ENCODE measurements at places on chromosomes 16 and 17.
A peak's percentile ranks its signal among the peaks of the same experiment; 100 is the strongest.

DNA sequence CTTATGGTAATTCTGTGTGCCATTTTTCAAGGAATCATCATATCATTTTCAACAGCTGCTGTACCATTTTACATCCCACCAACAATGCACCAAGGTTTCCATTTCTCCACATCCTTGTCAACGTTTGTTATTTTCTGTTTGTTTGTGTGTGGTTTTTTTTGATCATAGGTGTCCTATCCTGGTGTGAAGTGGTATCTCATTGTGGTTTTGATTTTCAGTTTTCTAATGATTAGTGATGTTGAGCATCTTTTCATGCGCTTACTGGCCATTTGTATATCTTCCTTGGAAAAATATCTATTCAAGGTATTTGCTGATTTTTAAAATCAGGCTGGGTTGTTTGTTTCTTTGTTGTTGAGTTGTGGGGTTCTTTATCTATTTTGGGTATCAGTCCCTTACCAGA, 15.0 kb downstream of the CHD9 start:
- no peak for DNase-seq

- peak; percentile 24 for DNase-seq
These were observed 880 bp downstream of the SARM1 start for GRCh38 chr17:28372203-28372944.

DNA sequence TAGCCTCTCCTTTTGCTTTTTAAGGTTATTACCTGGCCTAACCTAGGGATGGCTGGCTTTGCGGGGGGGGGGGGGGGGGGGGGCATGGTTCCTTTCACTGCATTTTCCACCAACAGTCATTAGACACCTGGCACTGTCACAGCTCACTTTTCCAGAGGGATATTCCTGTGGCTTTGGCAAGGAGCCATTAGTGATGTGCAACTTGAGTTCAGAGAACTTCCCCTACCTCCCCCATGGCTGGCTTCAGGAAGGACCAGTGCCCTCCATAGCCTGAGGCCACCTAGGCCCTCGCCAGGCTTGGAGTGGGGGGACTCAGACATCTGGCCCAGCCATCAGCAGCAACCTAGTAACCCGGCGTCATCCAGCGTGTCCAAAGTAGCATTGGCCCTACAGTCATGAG, 234.6 kb downstream of the CPPED1 start:
- no peak for DNase-seq

DNA sequence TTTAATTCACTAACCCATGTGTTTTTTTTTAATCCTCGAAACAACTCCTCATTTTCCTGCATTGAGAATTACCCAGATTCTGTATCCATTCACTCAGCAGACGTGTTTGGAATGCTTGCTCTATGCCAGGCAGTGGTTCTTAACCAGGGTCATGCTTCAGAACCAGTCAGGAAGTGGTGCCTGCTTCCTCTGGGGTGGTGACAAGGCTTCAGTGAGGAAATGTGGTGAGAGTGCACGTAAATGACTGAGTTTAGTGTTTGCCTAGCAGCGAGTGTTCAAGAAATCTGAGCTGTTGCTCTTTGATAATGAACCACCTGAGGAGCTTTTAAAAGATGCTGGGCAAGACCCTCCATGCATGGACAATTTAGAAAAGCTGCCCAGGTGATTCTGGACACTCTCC, 9.9 kb downstream of the ZFP90 start:
- DNase-seq, result no peak

DNA sequence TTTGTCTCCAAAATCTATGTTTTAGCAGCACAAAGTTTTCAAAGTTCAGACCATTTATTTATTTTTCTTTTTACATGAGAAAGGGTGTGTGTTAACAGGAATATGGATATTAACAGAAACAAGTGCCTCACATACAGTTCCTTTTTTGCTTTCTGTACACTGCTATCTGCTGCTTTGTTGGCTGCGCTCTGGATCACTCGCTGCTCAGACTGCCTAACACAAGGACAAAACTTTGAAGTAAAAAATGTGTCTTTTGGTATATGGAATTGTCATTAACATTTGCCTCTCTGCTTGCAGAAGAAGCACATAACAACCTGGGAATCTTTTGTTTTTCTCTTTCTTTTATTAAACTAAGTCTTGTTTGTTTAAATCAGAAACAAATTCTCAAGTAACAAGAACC, 262.8 kb downstream of the ZFHX3 start:
- DNase-seq, result no peak

- DNase-seq, result no peak
These were observed 17.4 kb downstream of the TMC6 start for GRCh38 chr17:78111016-78111726.

DNA sequence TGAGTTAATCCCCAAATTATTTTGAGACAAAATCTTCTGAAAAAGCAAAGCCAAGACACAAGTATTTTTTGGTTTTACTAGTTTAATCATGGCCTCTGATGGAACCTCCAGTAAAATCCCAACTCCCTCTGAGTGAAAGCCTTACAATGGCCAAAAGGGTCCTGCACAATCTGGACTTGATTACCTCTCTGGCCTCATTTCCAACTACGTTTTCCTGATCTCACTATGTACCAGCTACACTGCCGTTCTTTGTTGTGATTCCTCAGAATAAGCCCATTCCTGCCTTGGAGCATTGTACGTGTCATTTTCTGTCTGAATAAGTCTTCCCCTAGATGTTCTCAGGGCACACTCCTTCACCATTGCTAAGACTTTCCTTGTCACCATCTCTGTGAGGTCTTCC, 37.3 kb downstream of the SPOP start:
- no peak for DNase-seq

DNA sequence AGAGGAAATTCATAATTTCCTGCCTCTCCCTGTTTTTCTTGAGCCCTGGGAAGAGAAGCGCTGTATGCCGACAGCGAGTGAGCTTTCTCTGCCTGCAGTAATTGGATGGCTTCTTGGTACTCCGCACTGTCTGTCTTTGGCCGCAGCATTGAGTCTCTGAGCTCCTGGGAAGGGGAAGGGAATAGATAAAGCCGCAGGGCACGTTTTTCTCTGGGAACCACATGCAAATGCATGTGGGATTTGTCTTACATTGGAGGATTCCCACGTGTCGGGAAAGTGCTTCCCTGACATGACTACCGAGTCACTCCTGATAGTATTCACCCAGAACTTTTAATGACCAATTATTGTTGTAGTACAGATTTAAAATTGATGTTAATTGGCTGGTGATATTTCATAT, 385.9 kb downstream of the CPPED1 start:
- DNase-seq, result no peak

- DNase-seq, result no peak
These were observed 17.4 kb upstream of the ZC3H18 start for GRCh38 chr16:88552815-88553214.

DNA sequence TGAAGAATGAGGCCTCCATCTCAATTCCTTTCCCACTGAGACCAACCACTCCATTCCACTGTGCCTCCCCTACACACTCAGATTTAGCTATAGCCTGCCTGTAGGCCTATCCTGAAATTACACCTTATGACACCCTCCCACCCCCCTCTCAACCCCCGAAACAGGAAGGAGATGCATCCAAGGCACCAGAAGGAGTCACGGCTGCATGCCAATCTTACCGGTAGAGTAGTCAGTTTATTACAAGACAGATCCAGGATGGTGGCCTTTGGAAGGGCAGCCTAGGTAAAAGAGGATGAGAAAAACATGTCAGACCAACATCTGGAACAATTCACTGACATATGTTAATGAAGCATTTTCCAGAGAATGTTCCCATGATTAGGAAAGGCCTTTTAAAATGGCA, 2.6 kb downstream of the LRRC59 start:
- DNase-seq, result no peak

DNA sequence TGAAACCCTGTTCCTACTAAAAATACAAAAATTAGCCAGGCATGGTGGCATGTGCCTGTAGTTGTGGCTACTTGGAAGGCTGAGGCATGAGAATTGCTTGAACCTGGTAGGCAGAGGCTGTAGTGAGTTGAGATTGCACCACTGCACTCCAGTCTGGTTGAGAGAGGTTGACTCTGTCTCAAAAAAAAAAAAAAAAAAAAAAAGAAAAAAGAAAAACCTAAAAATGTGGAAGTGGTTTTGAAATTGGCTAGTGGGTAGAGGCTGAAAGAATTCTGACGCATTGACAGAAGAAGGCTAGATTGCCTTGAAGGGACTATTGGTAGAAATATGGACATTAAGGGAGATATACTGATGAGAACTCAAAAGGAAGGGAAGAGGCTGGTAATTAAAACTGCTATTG, 33.6 kb upstream of the CPPED1 start:
- DNase-seq, result no peak

DNA sequence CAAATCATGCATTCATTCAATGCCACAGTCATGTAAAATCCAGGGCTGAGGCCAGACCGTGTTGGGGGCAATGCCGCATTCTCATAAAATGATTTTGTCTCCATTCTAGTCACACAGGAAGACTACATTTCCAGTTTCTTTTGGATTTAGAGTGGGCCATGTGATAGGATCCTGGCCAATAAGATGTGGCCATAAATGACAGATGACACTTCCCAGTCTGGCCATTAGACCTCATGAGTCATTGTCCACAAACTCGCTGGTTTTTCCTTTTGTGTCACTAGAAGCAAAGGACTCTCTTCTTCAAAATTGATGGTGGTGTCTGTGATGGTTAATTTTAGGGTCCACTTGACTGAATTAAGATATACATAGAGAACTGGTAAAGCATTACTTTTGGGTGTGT, 352.3 kb downstream of the UTP18 start:
- no peak for DNase-seq

GRCh38 chr17:68094481-68095078, 59.0 kb downstream of the KPNA2 start:
- DNase-seq, result no peak

- peak; percentile 70 for DNase-seq
These were observed 3.1 kb downstream of the RNF227 start for GRCh38 chr17:7912927-7913524.

DNA sequence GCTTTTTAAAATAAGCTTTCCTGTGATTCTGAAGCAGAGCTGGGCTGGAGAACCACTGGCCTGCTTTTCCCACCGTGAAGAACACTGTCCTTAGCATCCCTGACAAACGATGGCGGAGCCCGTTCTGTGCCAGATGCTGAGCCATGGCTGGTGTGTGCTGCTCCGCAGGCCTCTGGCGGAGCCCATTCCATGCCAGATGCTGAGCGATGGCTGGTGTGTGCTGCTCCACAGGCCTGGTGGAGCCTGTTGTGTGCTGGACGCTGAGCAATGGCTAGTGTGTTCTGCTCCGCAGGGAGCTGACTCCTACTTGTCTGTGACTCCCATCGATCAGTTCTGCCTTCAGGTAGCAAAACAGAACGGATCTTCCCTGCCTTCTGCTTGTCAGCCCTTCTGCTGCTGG, 4.3 kb downstream of the ENDOV start:
- DNase-seq, result no peak

DNA sequence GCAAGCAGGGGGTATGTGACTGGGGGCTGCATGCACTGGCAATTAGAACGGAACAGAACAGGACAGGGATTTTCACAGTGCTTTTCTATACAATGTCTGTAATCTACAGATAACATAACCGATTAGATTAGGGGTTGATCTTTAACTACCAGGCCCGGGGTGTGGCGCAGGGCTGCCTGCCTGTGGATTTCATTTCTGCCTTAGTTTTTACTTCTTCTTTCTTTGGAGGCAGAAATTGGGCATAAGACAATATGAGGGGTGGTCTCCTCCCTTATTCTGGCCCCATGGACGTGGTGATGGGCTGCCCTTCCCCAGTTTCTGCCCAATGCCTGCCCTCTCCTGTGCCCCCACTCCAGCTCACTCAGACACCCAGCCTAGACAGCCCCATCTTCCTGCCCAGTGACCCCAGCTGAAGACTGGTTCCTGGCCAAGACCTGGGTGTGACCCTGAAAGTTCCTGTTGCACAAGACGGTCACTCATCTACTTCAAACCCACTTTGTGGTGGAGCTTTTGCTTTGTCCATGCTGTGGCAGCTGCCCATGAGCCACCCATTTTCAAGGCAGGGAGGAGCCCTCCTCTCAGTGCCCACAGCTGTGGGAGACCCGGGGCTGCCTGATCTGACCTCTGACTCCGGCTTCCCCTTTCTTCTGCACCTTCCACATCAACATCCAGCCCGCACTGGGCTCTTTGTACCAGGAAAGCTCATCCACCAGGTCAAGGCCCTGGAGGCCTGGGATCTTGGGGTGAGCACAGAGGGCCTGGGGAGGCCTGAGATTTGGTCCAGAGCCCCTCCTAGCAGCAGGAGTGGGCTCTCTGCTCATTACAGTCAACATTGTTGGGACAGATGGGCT, 18.6 kb downstream of the ALOX12B start:
- DNase-seq, result peak; percentile 28

- DNase-seq, result peak; percentile 59
These were observed 2.3 kb downstream of the PIEZO1 start for GRCh38 chr16:88782454-88783390.

GRCh38 chr17:59542960-59543635, 22.3 kb upstream of the DHX40 start:
- no peak for DNase-seq

- DNase-seq, result no peak
These were observed 5.2 kb downstream of the TLCD3A start for GRCh38 chr17:737561-738113.

- peak; percentile 71 for DNase-seq
These were observed 16.5 kb downstream of the CCDC102A start for GRCh38 chr16:57519796-57520360.

- DNase-seq, result no peak
These were observed 17.7 kb upstream of the SALL1 start for GRCh38 chr16:51168755-51169154.

DNA sequence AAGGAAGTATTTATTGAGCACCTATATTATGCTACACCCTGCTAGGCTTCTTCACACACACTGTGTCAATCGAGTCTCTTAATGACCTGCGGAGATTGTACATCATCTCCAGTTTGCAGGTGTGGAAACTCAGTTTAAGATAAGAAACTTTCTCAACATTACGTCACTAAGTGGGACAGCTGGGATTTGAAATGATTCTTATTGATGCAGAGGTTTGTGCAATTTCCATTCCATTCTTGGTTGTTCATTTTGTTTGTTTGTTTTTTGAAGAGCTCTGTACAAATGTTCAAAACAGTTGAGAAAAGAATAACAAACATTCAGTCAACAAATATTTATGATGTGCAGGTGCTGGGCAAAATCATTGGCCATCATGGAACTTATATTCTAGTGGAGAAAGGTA, 84.8 kb downstream of the MAP2K6 start:
- DNase-seq, result no peak

DNA sequence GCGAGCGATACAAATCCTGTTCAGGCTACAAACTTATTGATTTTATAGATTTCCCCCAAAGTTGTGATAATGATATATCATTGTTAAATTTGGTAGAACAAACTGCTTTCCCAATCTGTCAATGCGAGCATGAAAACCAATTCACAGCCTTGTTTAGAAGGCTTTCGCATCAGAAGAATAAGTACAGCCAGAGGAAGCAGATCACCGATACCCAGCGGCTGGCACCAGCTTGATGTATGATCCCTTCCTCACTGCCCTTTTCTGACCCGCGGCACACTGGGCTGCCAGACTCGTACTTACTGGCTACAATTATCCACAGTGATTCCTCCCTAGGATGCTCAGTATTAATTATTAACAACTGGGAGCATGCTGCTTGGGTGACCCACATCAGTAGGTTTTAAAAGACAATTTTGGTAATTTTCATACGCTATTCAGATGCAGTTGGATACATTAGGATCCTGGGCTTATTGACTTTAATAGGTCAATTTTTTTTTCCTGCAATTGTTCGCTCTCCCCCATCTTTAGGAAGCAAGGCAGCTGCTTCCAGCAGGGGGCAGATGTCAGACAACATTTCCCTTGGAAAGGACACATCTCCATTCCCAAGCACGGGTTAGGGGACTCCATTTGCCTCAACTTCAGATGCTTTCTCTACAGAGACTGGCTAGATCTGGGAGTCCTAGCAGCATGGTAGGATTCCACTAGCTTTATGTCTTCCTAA, 582.7 kb upstream of the PSMD7 start:
- DNase-seq, result no peak

- DNase-seq, result peak; percentile 82
These were observed 438 bp downstream of the GRN start for GRCh38 chr17:44345454-44346026.
